ENCODE measurements at places on chromosomes 12 and 14. TPM values are rescaled to one million over a fixed set of nuclear protein-coding genes. Genes with fewer than 3 reads are reported as not detected.

- H3K27me3 ChIP-seq: no peaks in the 10 kb centered on the region
- DNase-seq: no peak
- H3K36me3 ChIP-seq: no peaks in the 10 kb centered on the region
- H3K27ac ChIP-seq: peak overlapping the region; percentile 32
Observed at GRCh38 chr14:89444516-89445125, 27.6 kb upstream of the FOXN3 start.

- no peaks in the 10 kb centered on the region for H3K27me3 ChIP-seq
- H3K4me1 ChIP-seq: peaks cover 6% of the 10 kb centered on the region
- DNase-seq: no peak
- no peak overlapping the region for H3K27ac ChIP-seq
Observed at GRCh38 chr14:53470351-53471043, 317.4 kb upstream of the DDHD1 start.

- H3K36me3 ChIP-seq: no peaks in the 10 kb centered on the region
- no peak for DNase-seq
- no peak overlapping the region for H3K4me3 ChIP-seq
- no peaks in the 10 kb centered on the region for H3K27me3 ChIP-seq
- H3K27ac ChIP-seq: no peak overlapping the region
- H3K4me1 ChIP-seq: peaks cover 10% of the 10 kb centered on the region
Observed at GRCh38 chr12:116278667-116279066, 1.2 kb upstream of the MED13L start.

DNA sequence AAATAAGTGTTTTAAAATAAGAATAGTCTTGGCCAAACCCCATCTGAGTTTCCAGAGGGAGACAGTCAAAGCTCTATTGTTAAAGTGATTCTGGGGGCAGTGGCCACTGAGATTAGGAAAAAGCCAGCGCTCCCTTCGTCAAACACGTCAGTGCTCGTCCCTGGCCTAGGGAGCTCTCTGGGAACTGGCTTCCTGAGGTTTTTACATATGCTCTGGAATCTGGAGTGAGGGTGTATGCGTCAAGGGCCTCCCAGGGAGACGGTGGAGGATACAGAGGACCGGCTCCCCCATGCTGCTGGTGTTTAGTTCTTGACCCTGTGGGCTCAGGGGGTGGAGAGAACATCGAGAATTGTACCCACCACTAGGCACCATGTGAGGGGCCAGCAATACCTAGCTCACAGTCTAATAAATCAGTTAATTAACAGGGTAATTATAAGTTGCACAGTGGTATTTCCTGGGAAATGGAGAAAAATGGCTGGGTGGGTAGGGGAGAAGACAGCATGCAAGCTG, 87.0 kb downstream of the SLC25A47 start:
- H3K27me3 ChIP-seq: no peaks in the 10 kb centered on the region
- no peak overlapping the region for H3K4me3 ChIP-seq
- H3K27ac ChIP-seq: no peak overlapping the region
- no peaks in the 10 kb centered on the region for H3K36me3 ChIP-seq

- DNase-seq: peak; percentile 27
- no peak overlapping the region for H3K27ac ChIP-seq
- no peak overlapping the region for H3K4me3 ChIP-seq
- peaks cover 61% of the 10 kb centered on the region for H3K36me3 ChIP-seq
- no peaks in the 10 kb centered on the region for H3K4me1 ChIP-seq
- no peaks in the 10 kb centered on the region for H3K27me3 ChIP-seq
Observed at GRCh38 chr12:109927622-109928021, 27.5 kb downstream of the TCHP start.

Gene ZC3H10
- total RNA-seq: 3.1 TPM

Measured in stomach (tissue), 19 donors.